ENCODE measurements at places on chromosomes 13 and 19. TPM values are rescaled to one million over a fixed set of nuclear protein-coding genes. Genes with fewer than 3 reads are reported as not detected.
A peak's percentile ranks its signal among the peaks of the same experiment; 100 is the strongest.

ELAVL3 gene
- total RNA-seq, result not detected

GDF15 gene
- 22.2 TPM for total RNA-seq

ETV2 gene
- total RNA-seq, result 1.2 TPM

ZNF610 gene
- not detected for total RNA-seq

COL4A2 gene
- total RNA-seq, result 254 TPM

LRCH1 gene
- 11.1 TPM for total RNA-seq

GRCh38 chr13:32938907-32939306 is 77.3 kb upstream of the KL start:
- no peaks in the 10 kb centered on the region for H3K36me3 ChIP-seq
- peaks cover 8% of the 10 kb centered on the region for H3K27me3 ChIP-seq
- no peak overlapping the region for H3K27ac ChIP-seq
- H3K4me3 ChIP-seq, result no peak overlapping the region
- peaks cover 4% of the 10 kb centered on the region for H3K4me1 ChIP-seq
- peak; percentile 20 for DNase-seq

GRCh38 chr19:55463583-55464031 is 944 bp downstream of the C19orf85 start:
- no peak for DNase-seq
- H3K36me3 ChIP-seq, result no peaks in the 10 kb centered on the region
- no peak overlapping the region for H3K27ac ChIP-seq
- no peaks in the 10 kb centered on the region for H3K27me3 ChIP-seq
- no peak overlapping the region for H3K4me3 ChIP-seq

- peak overlapping the region; percentile 67 for H3K27ac ChIP-seq
- DNase-seq, result peak; percentile 46
- peaks cover 2% of the 10 kb centered on the region for H3K27me3 ChIP-seq
Measured at GRCh38 chr13:97395447-97396136, 38.4 kb upstream of the RAP2A start.

DNA sequence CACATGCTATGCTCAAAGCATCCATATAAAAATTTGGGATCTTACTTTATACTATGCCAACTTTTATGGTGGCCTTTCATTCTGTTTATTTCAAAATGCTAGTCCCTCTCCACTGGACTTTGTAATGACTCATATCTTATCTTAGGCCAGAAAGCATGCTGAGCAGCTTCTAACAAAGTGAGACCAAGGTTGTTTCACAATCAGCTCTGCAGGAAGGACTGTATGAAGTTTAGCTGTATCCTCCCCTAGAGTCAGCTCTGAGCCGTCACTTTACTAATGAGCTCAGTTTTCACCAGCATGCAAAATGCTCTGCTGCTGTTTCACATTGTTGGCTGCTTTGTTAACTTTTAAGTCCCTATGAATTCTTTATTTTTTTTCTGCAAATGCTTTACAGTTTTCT is 1608.8 kb downstream of the OLFM4 start:
- H3K27me3 ChIP-seq, result no peaks in the 10 kb centered on the region
- no peak for DNase-seq
- H3K36me3 ChIP-seq, result peaks cover under 1% of the 10 kb centered on the region
- no peaks in the 10 kb centered on the region for H3K4me1 ChIP-seq
- H3K4me3 ChIP-seq, result no peak overlapping the region
- H3K27ac ChIP-seq, result no peak overlapping the region

GRCh38 chr19:35079826-35080225 is 35.8 kb upstream of the FXYD3 start:
- H3K27me3 ChIP-seq, result peaks cover 15% of the 10 kb centered on the region
- no peak overlapping the region for H3K4me3 ChIP-seq
- H3K36me3 ChIP-seq, result no peaks in the 10 kb centered on the region
- no peaks in the 10 kb centered on the region for H3K4me1 ChIP-seq
- DNase-seq, result no peak
- no peak overlapping the region for H3K27ac ChIP-seq

DNA sequence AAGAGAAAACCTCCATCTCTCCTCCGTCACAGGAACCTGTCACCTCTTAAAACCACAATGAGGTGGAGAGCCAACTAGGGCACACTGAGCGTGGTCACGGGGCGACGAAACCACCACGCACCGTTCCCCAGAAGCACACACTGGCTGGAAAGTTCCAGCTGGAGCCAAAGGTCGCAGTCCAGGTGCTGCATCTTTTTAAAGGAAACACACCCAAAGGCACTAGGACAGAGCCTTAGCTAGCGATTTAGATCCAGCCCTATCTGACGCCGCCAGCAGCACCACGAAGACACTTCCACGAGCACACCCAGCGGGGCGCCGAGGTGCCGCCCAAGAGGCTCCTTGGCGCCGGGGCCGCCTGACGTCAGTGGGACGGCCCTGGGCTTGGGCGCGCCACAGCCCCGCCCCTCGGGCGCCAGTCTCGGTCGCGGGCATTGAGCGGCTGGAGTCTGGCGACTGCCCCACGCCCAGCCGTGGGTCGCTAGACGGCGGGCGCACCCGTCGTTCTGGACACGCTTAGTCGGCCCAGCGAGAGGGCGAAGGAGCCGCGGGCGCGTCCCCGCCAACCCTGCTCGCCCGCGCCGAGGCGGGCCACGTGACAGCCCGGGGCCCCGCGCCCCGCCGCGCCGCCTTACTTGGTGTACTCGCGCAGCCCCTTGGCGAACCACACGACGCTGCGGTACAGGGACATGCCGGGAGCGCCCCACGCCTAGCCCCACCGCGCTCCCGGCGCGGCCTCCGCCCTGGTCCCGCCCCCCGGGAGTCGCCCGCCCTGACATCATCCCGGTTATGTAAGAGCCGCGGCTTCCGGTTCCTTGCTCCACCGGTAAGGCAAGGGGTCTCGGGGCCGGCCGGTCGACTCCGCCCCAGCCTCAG is at the start of gene DHRS12:
Gene DHRS12, minus strand, starts transcription at position 742 of the 873 bp plus-strand sequence. CDS start 4,504 bp downstream, outside the sequence.
- DNase-seq, result peak; percentile 55
- peak within 1 kb of the TSS; percentile 97 for H3K27ac ChIP-seq
- peak within 1 kb of the TSS; percentile 92 for H3K4me3 ChIP-seq
- H3K27me3 ChIP-seq, result peaks cover 11% of the 10 kb centered on the region

GRCh38 chr13:19952850-19953249 is 5.7 kb upstream of the ZMYM2 start:
- no peak for DNase-seq
- H3K4me1 ChIP-seq, result no peaks in the 10 kb centered on the region
- no peak overlapping the region for H3K27ac ChIP-seq
- no peaks in the 10 kb centered on the region for H3K36me3 ChIP-seq

- no peak for DNase-seq
- peaks cover 14% of the 10 kb centered on the region for H3K4me1 ChIP-seq
- H3K36me3 ChIP-seq, result no peaks in the 10 kb centered on the region
- H3K27me3 ChIP-seq, result peaks cover 21% of the 10 kb centered on the region
Measured at GRCh38 chr19:50654882-50655281, 5.6 kb downstream of the C19orf81 start.

DNA sequence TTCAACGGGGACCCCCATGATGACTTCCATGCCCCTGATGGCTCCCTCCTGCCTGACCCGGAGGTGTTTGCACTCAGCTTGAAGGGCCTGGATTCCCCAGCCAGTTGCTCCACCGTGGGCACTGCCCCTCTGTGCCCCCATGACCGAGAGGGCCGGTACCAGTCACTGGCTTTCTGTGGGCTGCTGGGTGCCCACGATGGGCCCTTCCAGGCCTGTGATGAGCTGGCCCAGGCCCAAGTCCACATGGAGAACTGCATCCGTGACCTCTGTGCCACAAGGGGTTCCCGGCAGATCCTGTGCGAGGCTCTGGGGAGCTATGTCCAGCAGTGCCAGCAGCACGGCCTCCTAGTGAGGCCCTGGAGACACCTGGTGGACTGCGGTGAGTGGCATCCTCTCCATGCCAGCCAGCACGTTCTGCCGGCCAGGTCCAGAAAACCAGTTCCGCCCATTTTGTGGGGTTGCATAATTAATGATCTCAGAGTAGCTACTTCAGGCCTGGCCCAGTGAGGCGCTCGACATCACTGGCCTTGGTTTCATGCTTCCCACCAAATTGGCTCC is 34.9 kb upstream of the FXYD3 start:
- H3K36me3 ChIP-seq, result no peaks in the 10 kb centered on the region
- no peaks in the 10 kb centered on the region for H3K4me1 ChIP-seq
- H3K4me3 ChIP-seq, result no peak overlapping the region
- DNase-seq, result no peak

- DNase-seq, result no peak
- H3K27me3 ChIP-seq, result no peaks in the 10 kb centered on the region
- H3K4me1 ChIP-seq, result peaks cover 18% of the 10 kb centered on the region
- peaks cover 21% of the 10 kb centered on the region for H3K36me3 ChIP-seq
- no peak overlapping the region for H3K4me3 ChIP-seq
Measured at GRCh38 chr13:37395544-37395943, 203.0 kb downstream of the POSTN start.

DNA sequence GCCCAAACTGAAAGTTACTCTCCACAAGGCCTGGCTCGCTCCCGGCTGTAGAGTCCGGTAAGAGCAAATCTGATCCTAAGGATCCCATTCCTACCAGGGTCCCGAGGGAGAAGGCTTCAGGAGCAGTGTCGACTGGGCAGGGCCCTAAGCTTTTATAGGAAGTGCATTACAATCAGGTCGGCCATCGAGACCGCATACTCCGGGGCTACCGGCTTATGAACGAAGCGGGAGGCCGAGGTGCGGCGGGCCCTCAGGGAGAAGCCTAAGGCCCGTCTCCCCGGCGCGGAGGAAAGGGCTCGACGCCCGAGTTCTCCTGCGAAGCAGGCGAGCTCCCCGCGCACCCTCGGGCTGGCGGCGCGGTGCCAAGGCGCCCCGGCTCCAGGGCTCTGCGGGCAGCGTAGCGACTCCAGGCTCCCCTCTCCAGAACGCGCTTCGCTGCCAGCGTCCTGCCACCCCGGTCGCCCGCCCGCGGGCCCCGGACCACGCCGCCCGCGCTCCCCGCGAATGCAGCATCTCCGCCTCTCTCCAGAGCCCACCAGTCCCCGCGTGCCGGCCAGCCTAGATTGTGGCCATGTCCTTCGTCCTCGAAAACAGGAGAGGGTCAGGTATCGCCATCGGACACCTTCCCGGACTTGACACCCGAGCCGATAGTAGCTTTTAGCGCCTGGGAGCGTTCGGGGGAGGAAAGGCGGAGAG is 1.4 kb downstream of the EFNB2 start:
- H3K36me3 ChIP-seq, result peaks cover 9% of the 10 kb centered on the region
- peak overlapping the region; percentile 93 for H3K4me3 ChIP-seq
- peak; percentile 28 for DNase-seq
- peaks cover 47% of the 10 kb centered on the region for H3K4me1 ChIP-seq
- H3K27ac ChIP-seq, result peak overlapping the region; percentile 88

DNA sequence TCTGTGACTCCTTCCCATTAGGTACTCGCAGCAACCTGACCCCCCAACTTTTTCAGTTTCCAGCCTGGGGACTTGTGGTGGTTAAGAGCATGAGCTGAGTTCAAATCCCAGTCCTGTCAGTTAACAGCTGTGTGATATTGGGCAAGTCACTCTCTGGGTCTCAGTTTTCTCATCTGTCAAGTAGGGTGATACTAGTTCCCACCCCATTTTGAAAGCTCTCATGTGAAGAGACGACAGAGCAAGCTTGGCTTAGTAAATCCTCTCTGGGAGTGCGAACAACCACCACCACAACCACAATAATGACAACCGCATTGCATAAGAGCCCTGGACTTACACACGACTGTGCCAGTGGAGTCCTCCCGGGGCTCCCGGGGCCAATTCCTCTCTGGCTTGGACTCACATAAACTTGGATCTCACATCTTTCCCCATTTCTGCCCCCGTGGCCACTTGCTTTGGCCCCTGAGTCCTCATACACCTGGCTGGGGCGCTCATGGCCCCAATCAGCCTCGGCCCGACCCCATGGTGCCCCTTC is 454 bp downstream of the BLVRB start:
- peak overlapping the region; percentile 95 for H3K27ac ChIP-seq
- H3K4me3 ChIP-seq, result peak overlapping the region; percentile 95
- peaks cover 13% of the 10 kb centered on the region for H3K27me3 ChIP-seq
- DNase-seq, result peak; percentile 57
- peaks cover 5% of the 10 kb centered on the region for H3K36me3 ChIP-seq

- H3K27ac ChIP-seq, result no peak overlapping the region
- H3K36me3 ChIP-seq, result no peaks in the 10 kb centered on the region
- H3K27me3 ChIP-seq, result peaks cover 10% of the 10 kb centered on the region
- peak overlapping the region; percentile 56 for H3K4me3 ChIP-seq
Measured at GRCh38 chr19:11581740-11582139, 4.3 kb upstream of the ACP5 start.

DNA sequence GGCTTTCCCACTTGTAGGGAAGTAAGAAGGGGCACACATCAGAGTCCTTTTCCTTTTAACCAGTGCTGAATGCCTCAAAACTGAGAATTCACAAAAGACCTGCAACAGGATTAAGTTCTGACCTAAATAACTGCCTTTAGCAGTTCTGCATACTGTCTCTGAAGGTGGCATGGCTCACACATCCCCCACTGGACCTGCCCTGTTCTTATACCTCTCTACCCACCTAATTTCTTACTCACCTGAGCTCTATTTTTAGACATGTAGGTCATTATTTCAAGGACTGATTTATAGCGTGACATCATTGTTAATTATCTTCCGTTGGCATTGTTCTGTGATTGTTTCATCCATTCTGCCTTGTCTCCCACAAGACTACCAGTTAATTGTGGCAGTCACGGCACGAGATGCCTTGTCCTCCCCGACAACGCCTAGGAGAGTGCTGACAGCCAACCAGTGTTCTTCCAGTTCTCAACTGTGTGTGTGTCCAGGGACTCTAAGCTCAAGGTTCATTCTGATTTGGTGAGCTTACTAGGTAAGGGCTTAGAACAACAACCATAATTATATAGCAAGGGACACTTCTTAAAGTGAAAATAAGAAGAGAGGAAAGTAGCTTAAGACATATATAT is 27.1 kb upstream of the UBL3 start:
- no peaks in the 10 kb centered on the region for H3K36me3 ChIP-seq
- peaks cover 3% of the 10 kb centered on the region for H3K27me3 ChIP-seq
- peaks cover 9% of the 10 kb centered on the region for H3K4me1 ChIP-seq

GRCh38 chr19:44308011-44308410 is 3.2 kb upstream of the ZNF235 start:
- no peaks in the 10 kb centered on the region for H3K36me3 ChIP-seq
- H3K27me3 ChIP-seq, result peaks cover 1% of the 10 kb centered on the region
- DNase-seq, result no peak
- H3K4me3 ChIP-seq, result no peak overlapping the region

DNA sequence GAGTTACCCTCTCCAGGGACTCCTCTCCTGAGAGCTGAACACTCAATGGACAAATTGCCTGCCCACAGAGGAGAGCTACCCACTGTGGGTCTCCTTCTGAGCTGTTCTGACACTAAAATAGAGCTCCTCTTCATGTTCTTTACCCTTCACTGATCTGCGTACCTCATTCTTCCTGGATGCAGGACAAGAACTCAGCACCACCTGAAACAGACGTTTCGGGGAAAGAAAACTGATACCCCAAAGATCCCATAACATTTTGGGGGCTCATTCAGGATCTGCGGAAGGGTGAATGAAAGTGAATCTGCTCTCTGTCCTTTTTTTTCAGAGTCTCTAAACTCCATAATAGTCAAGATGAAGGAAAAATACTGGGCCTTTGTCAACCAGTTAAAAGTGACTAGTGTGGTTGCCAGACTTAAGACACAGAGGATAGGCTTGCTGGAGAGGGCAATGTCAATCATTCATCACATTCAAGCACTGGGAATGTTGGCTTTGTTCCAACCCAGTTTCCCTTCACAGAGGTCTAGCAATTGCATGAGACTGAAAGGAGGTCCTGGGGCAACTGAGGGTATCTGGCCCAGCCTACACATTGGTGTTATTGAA is 136.7 kb upstream of the SLITRK6 start:
- DNase-seq, result no peak
- H3K4me1 ChIP-seq, result no peaks in the 10 kb centered on the region
- H3K27me3 ChIP-seq, result no peaks in the 10 kb centered on the region
- no peak overlapping the region for H3K4me3 ChIP-seq
- H3K36me3 ChIP-seq, result no peaks in the 10 kb centered on the region

Data from HFFc6 (cell line).